ENCODE measurements at places on chromosomes 5 and 9. TPM values are rescaled to one million over a fixed set of nuclear protein-coding genes. Genes with fewer than 3 reads are reported as not detected.

Gene NME5
- total RNA-seq, result not detected

GRCh38 chr9:21993893-21994555, at the start of gene CDKN2A:
CDKN2A (minus strand) TSS chr9:21994392.
- DNase-seq, result no peak

Gene FYB1
- not detected for total RNA-seq

DNA sequence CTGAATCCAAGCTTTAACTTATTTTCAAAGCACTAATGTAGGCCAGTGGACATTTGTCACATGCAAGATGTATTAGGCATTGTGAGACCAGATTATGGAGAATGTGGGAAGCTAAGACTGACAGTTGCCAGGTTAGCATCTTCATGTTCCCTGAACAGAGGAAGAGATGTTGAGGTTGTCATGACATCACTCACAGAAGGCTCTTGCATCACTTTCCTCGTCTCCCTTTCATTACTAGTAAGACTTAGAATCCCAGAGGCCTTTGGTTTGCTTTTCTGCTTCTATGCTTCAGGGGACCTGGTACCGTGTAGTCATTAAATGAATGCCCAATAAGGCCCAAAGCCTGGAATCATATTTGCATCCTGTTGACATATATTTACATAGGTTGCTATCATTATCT, 76.4 kb upstream of the RPS23 start:
- DNase-seq, result no peak

Gene ZDHHC11B
- not detected for total RNA-seq

Gene DMAC1
- total RNA-seq, result 40.3 TPM

DNA sequence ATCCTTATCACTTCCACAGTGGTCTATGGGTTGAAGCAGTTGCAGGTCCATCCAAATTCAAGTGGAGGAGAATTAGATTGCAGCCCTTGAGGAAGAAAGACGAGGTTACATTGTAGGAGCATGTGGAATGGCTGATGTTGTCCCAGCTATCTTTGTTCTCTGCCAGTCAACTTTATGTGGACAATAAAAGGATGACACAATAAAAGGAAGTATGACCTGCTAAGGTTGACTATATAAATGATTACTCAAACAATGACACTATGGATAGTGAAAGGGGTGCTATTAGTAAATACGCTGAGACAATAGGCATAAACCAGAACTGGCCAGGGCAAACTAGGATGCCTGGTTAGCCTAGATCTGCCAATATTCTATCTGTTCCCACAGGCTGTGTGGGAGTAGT, 12.8 kb upstream of the ZNF618 start:
- no peak for DNase-seq

DNA sequence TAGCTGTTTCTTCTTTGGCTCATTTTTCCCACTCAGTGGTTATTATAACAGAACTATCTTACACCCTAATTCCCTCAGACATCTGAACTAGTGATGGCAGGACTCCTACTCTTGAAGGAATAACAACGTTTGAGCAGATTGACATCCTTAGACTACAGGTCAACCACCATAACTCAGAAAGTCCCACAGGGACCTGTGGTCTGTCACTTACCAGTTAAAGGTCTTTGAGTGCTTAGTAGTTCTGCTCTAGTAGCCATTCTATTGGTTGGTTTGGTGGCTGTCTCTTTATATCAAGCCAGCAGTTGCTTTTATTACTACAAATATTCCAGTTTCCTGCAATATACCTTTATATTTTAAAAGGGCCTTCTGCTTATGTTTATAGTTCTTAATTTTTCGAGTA, 67.2 kb upstream of the FCHO2 start:
- DNase-seq, result no peak

DNA sequence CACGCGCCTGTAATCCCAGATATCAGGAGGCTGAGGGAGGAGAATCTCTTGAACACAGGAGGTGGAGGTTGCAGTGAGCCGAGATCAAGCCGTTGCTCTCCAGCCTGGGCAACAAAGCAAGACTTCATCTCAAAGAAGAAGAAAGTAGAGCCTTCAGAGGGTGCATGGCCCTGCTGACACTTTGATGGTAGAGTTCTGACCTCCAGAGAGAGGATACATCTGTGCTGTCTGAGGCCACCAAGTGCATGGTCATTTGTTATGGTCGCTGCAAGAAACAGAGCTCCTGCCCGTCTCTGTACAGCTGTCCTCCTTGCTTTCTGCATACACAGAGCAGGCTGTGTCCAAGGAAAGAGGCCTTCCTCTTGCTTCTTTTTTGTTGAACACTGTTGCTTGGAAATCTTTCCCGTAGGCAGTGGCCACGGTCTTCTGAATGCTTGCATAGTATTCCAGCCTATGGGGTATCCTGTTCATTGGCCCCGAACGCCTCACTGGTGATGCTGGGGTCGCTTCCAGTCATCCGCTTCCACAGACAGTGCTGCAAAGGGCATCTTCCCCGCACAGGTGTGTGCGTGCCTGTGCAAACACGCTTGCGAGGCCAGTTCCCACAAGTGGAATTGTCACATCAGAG, 36.8 kb upstream of the UNC5A start:
- no peak for DNase-seq

GRCh38 chr9:89408628-89409101, 89.2 kb downstream of the SEMA4D start:
- DNase-seq, result peak; percentile 36

DNA sequence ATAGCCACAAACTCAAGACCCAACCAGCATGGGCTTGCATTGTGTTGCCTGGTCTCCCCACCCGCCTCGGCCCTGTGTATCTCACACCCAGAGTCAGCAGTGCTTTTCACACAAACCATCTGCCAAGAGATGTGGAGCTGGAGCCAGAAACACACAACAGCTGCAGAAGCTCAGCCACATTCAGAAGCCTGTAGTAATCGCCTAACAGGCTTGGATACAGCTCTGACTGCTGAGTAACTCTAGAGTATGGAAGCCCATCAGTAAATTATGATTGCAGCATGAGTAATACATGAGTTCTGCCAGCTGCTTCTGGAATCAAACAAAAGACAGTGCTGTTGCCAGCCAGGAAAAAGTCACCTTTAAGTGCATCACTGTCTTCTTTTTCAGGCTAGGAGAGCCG, 16.0 kb downstream of the TEK start:
- peak; percentile 98 for DNase-seq

DNA sequence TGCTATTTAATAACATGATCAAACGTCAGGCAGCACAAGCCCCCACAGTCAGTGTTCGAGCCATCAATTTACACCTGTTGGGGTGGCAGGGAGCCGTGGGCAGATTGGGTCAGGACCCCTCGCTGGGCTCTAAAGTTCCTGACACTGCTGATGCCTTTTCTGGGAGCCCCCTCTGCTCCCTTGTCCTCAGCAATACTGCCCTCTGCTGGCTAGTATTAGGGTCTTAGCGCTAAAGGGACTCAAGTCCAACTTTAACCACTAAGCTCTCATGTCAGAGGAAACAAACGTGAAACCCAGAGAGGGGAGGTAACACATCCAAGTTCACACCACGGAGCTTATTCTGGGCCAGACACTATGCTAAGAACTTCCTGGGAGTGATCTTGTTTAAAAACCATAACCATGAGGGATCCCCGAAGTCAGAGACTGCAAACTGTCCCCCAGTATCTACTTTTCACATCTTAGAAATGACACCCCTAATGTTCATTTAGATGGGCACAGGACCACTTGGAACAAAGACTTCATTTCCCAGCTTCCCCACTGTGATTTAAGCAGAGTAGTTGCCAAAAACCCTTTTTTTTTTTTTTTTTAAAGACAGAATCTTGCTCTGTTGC, 20.4 kb downstream of the ANKS6 start:
- DNase-seq, result peak; percentile 48

DNA sequence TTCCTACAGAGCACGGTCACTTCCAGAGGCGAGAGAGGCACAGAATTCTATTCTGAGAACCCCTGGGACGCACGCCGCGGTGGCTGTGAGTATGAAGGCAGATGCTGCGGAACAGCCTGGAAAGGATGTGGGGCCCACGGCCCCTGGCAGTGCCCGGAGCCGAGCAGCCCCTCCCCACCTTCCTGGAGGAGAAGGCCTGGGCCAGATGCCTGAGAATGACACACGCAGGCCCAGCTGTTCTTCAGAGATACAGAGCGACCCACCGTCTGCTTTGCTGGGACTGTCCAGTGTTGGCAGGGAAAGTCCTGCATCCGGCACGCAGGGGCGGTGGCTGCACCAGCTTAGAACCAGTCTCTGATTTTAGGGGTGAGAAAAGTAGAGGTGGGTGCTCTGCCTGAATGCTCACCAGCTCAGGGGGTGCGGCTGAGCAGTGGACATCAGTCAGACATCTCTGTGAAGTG, 116.7 kb upstream of the LPCAT1 start:
- DNase-seq, result no peak

DNA sequence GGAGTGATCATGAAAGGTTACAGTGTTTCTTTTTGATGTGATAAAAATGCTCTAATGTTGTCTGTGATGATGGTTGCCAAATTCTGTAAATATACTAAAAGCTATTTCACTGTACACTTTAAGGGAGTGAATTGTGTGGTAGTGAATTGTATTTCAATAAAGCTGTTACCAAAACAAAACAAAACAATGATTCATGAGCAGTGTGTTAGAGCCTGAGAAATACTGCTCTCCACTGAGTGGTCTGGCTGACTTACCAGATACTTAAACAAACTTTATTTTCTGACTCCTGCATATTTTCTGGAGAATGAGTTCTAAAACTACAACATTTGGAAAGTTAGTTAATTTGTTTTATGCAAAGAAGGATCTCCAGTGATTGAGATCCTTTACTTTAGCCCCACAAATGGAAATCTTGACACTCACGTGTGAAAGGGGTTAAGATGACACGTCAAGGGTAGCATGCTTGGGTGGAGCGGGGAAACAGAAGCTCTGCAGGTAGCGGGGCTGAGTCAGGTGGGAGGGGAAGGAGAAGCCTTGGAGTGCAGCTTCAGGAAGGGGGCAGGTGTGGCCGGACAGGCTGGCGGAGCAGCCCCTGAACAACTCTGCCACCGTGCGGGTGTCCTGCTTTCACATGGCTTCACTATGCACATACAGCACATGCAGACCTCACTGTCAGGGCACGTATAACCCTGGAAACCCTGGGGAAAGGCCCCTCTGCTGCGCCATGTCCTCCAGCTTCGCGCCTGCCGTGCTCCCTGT, 256.7 kb downstream of the IRX1 start:
- no peak for DNase-seq

Gene GLDC
- 5.5 TPM for total RNA-seq

GRCh38 chr9:133694686-133695085, 43.5 kb downstream of the SARDH start:
- DNase-seq, result no peak

DNA sequence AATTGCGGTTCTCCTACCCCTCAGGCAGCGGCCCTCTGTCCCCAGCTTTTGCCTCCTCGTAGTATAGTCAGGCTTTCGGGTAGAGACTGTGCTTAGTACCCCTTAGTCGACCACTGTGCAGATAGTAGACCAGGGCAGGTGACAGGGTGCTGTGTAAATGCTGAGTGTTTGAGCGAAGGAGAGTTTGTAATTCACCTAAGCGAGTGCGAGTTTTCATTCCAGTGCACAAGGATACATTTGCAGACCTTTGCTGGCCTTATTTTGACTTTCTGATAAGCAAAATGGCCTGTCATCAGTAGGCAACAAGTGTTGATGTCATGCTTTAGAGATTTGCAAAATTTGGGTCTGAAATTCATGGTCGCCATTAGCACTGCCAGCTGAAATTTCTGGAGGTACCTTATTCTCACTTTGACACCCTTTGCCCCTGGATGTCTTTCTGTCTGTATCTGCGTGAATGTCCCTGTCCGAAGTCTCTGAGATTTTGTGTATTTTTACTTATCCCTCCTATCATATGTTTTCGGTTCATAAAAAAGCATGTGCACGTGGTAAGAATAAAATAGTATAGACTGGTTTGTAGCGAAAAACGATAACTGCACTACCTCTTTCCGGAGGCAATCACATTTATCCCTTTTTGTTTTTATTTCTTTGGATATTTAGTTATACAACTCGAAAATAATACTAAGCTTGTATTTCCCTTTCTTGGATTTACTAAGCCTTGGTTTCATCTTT, 1.9 kb downstream of the LMNB1 start:
- no peak for DNase-seq

GRCh38 chr9:129874261-129875101, 39.2 kb downstream of the USP20 start:
- DNase-seq, result no peak

Gene PHYHD1
- total RNA-seq, result not detected
